ENCODE measurements at places on chromosomes 4 and X.

- no peak for DNase-seq
These were observed 159.8 kb upstream of the FAM241A start for GRCh38 chr4:111985426-111985825.

DNA sequence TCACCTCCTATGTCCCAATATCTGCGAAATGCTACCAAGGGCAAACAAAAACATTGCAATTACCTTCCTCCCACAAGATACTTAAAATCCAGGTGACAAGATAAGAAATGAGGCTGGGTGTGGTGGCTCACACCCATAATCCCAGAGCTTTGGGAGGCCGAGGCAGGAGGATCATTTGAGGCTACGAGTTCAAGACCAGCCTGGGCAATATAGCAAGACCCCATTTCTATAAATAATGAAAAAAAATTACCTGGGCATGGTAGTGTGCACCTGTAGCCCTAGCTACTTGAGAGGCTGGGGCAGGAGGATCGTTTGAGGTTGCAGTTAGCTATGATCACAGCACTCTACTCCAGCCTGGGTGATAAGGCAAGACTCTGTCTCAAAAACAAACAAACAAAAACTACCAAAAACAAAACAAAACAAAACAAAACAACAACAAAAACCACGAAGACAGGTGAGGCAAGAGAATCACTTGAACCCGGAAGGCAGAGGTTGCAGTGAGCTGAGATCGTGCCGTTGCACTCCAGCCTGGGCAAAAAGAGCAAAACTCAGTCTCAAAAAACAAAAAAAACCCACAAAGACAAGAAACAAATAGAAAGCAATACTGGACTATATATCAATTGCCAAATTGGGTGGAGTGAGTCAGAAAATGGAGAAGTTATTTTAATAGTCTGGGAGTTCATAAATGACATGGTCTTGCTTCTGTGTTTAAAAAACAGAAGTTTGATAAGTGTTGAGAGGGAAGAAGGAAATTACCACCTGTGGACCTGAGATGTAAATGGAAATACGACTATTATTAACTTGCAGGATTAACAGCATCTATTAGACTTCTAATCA lies 176.5 kb downstream of the FBXW7 start:
- no peak for DNase-seq

- DNase-seq = no peak
These were observed 47.1 kb upstream of the TSPAN7 start for GRCh38 chrX:38514016-38514854.

GRCh38 chr4:44121210-44121609 lies 327.4 kb downstream of the KCTD8 start:
- DNase-seq = peak; percentile 23

DNA sequence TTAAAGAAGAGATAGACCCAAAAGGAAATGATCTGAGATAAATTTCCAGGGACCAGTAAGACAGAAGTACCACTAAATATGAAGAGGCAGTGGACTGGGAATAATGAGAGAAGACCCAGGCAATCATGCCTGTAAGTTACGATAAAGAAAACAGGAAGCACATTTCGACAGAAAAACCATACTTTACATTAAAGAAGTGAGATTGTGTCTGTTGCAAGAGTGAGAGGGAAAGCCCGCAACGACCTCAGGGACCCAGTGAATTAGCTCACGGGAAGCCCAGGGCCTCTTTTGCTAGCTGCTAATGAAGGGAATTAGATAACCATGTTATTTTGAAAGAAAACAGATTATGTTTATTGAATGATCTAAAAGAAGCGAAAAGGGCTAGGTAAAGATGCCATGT lies 28.9 kb upstream of the ACSL1 start:
- DNase-seq = no peak

- DNase-seq = no peak
These were observed 443.9 kb upstream of the INTU start for GRCh38 chr4:127188847-127189246.

DNA sequence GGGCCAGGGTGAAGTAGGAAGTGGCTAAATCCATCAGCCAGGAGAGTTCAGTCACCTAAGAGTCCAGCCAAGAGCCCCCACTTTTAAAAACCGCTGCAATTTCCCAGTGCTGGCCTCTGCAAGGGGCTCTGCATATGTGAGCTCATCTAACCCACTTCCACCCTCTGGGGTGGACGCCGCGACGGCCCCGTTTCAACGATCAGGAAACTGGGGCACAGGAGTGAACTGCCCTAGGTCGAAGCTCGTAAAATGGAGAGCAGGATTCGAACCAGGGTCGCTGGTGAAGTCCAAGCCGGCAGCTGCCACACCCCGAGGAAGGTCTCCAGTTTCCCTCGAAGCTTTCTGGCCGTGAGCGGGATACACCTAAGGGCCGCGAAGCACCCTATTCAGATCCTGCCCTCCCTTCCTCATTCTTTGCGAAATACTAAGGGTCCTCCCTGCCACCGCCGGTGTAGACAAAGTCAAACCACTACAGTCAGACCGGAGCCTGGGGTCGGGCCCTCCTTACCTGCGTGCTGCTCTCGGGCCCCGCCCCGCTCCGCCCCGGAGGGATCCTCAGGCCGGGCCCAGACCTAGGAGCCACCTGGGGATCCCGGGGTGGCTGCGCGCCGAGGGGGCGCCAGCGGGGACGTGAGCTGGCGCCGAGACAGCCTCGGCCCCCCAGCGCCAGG lies 446 bp downstream of the EVC2 start:
- DNase-seq = peak; percentile 17

DNA sequence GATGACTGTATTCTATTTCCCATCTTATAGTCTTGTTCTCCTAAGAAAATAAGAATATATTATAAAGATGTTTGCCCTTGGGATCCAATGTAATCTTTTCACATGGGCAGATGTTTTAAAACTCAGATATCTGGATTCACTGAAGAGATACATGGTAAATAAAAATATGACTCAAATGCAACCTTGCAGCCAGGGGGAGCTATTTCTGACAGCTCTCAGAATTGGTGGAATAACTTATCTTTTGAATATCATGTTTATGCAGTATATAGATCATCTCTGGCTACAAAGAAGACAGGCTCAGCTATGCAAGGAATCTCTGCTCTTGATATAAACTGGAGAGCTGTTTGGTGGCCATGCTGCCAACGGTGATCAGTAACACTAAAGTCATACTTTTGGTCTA lies 274.7 kb downstream of the GLUD2 start:
- no peak for DNase-seq

DNA sequence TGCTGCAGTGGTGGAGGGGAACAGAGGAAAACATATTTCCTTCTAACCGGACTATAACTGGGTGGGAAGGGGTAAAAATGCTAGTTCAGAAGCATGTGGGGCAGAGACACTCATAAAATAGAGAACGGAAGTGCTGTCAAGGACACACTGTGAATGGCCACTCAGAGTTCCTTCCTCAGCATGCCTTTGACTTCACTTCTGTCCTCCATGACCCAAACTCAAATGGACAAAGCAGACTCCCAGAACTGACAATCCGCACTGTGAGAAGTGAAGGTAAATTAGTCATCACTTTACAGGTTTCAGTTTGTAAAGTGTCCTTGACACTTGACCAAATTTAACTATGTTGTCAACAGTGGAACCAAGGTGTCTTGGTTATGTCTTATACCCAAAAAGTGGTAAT lies 30.2 kb upstream of the ELF2 start:
- no peak for DNase-seq

DNA sequence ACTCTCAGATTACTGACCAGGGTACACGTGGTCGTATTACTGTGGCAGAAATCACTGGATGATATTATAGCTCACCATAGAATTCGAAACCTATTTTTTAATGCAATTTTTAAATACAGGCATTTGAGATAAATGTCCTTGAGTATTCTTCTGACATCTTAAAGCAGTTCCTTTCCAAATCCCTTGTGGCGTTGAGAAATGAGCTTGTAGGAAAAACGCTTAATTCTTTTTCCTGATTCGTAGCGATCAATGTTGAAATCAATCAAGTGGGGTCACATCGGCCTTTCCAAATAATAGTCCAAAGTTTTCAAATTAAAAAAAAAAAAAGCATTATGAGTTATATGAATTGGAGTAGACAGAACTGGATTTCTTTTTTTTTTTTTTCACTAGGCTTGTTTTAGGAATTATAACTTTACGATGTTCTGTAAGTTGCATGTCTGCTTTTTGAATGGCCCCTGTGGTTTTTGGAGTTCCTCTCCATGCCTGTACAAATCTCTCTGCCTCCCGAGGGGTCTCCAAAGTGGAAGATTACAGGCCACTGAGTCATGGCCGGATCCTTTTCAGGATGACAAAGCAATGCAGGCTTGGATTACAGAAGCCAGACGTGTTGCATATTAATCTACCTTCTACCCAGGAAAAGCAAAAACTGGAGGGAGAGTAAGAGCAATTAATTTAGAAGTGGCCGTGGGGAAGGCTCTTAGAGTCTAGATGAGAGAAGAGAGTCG lies 226.1 kb downstream of the SHOX start:
- DNase-seq = no peak

- no peak for DNase-seq
These were observed 188.8 kb downstream of the CRLF2 start for GRCh38 chrX:1023676-1024075.

GRCh38 chrX:120144178-120144844 lies 14.1 kb upstream of the RHOXF2 start:
- no peak for DNase-seq

GRCh38 chrX:10326578-10326977 lies 169.8 kb downstream of the CLCN4 start:
- DNase-seq = no peak

DNA sequence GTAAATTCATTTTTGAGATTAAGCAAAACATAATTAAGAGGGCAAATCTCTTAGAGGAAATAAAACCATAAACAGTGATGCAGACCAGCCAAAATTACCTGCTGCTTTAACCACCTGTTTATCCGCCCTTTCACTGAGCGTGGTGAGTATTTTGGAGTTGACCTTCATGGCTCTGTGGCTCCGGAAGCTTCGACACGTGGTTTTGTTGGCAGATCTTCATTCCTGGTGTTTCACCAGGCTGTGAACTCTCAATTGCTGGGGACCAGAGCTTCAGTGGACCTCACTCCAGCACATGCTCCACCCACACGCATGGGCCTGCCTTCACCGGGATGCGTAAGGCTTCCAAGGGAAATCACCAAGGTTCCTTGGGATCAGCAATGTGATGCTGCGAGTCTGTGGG lies 83.8 kb downstream of the FHDC1 start:
- no peak for DNase-seq

DNA sequence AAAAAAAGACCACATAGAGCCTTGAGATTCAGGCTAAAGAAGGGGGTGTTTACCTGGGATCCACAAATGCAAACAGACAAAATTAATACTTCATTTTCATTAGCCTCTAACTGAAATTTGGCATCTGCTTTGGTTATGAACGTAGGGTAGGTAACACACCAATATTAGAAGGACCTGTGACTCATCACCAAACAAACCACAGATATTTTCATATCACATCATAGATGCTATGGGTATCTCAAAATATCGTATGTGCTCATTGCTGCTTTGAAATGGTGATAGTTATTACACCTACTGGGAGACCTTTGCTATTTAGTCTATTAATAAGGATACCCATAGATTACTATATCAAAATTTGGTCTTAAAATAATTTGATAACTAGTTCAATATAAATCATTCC lies 180.6 kb upstream of the MAP3K15 start:
- no peak for DNase-seq

GRCh38 chr4:167956676-167957075 lies 135.7 kb upstream of the ANXA10 start:
- no peak for DNase-seq

GRCh38 chrX:131521824-131522223 lies 22.1 kb upstream of the OR13H1 start:
- no peak for DNase-seq

- no peak for DNase-seq
These were observed 89.8 kb downstream of the FAM193A start for GRCh38 chr4:2626231-2626630.

- DNase-seq = no peak
These were observed 75.6 kb upstream of the DYNLT3 start for GRCh38 chrX:37922928-37923327.

- DNase-seq = no peak
These were observed 15.0 kb downstream of the SHISA3 start for GRCh38 chr4:42412251-42412650.

- DNase-seq = no peak
These were observed 20.1 kb upstream of the FGFR3 start for GRCh38 chr4:1772853-1773538.

GRCh38 chrX:44155126-44155525 lies 181.9 kb upstream of the NDP start:
- no peak for DNase-seq

- DNase-seq = no peak
These were observed 56.9 kb downstream of the KIT start for GRCh38 chr4:54714631-54715030.

- DNase-seq = no peak
These were observed 247.6 kb downstream of the PAPSS1 start for GRCh38 chr4:107472265-107472948.

DNA sequence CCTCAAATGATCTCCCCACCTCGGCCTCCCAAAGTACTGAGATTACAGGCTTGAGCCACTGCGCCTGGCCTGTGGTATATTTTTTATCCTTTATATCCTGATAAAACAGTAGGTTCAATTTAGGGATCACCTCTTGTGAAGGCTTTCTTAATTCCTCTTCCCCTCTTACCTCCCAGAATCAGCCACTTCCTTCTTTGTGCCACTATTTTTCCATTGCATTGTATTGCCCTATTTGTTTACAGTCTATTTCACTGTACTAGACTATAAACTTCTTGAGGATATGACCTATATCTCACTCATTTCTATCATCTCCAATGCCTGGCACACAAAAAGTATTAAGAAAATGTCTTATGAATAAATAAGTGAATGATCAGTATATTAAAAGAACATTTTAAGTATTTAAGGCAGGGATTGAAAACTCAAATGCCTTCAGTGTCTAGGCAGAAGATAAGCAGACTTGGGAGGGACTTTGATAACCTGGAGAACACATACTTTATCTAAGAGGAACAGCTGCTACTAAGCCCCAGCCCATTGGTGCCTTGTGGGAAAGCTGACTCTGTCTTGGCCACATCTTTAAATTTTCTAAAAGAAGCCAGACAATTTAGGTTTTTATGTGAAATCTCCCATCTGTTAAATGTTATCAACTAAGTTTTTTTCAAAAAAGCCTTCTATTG lies 82.3 kb upstream of the OGT start:
- DNase-seq = no peak

DNA sequence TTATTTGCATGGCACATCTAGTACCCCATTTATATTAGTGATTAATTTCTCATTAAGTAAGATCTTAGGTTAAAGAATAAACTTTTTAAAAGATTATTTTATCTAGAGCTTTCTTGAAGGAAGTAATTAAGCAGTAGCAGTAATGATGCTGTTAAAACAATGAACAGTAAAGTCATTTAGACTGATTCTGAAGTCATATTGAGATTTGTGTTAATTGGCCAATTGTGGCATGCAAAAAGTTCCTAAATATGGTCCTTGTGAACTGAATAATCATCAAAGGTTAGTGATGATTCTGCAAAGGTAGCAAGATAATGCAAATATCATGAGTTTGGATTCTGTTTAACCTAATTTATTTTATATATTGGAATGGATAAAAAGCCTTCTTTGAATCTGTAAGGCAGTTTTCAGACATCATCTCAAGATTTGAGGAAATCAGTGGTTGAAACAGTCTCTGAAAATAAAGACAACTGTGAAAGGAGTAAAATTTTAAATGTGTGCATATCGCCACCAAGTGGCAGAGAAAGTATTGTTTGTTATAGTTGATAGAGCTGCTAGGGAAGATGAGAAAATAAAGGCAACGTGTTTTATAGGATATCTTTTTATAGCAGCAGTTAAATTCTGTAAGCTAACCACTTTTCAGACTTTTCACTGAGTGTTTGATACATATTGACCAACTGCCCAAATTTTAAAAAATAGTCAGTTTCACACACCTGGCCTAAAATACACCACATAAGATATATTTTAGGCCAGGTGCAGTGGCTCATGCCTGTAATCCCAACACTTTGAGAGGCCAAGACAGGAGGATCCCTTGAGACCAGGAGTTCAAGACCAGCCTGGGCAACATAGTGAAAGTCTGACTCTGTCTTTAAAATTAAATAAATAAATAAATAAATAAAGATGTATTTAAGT lies 79.6 kb downstream of the CCKAR start:
- peak; percentile 32 for DNase-seq
